Naive B cell (primary cell): ENCODE measurements at places on chromosomes 7 and 10.
A peak's percentile ranks its signal among the peaks of the same experiment; 100 is the strongest.

DNA sequence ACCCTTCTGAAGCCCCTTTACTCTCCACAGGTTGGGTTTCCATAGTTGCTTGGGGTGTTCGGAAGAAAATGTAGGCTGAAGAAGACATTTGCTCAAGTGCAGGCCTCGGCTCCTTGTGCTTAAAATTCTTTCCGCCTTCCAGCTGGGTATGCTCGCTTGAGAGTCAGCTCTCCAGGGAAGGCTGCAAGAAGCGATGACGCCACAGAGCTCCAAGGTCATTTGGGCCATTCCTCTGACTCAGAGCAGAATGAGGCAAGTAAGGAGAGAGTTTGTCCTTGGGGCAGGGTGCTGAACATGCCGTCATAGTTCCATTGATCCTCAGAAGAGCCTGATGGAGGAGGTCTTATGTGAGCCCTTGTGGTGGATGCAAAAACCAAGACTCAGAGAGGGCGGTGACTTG, 27.4 kb upstream of the HSPA12A start:
- no peaks in the 10 kb centered on the region for H3K36me3 ChIP-seq
- no peak overlapping the region for H3K4me3 ChIP-seq
- H3K27me3 ChIP-seq = peaks cover 6% of the 10 kb centered on the region

- no peak overlapping the region for H3K27ac ChIP-seq
- no peaks in the 10 kb centered on the region for H3K27me3 ChIP-seq
- no peak overlapping the region for H3K4me3 ChIP-seq
- H3K4me1 ChIP-seq = no peaks in the 10 kb centered on the region
- no peaks in the 10 kb centered on the region for H3K36me3 ChIP-seq
Observed at GRCh38 chr10:55704950-55705349, 656.1 kb downstream of the ZWINT start.

GRCh38 chr7:70646536-70647248, 485.3 kb upstream of the GALNT17 start:
- no peak overlapping the region for H3K27ac ChIP-seq
- DNase-seq = no peak
- no peaks in the 10 kb centered on the region for H3K27me3 ChIP-seq
- peaks cover 2% of the 10 kb centered on the region for H3K4me1 ChIP-seq
- H3K36me3 ChIP-seq = peaks cover 7% of the 10 kb centered on the region

- H3K4me3 ChIP-seq = no peak overlapping the region
- no peak overlapping the region for H3K27ac ChIP-seq
- H3K36me3 ChIP-seq = no peaks in the 10 kb centered on the region
- no peak for DNase-seq
Observed at GRCh38 chr7:137691566-137691965, 155.2 kb downstream of the DGKI start.

- peaks cover 56% of the 10 kb centered on the region for H3K36me3 ChIP-seq
- peak; percentile 16 for DNase-seq
- no peak overlapping the region for H3K27ac ChIP-seq
Observed at GRCh38 chr7:151484971-151485707, 34.6 kb downstream of the RHEB start.

- H3K4me1 ChIP-seq = peaks cover 20% of the 10 kb centered on the region
- DNase-seq = no peak
- H3K36me3 ChIP-seq = no peaks in the 10 kb centered on the region
- no peak overlapping the region for H3K27ac ChIP-seq
- peak overlapping the region; percentile 30 for H3K4me3 ChIP-seq
- no peaks in the 10 kb centered on the region for H3K27me3 ChIP-seq
Observed at GRCh38 chr10:70558871-70559810, 43.4 kb downstream of the PRF1 start.

DNA sequence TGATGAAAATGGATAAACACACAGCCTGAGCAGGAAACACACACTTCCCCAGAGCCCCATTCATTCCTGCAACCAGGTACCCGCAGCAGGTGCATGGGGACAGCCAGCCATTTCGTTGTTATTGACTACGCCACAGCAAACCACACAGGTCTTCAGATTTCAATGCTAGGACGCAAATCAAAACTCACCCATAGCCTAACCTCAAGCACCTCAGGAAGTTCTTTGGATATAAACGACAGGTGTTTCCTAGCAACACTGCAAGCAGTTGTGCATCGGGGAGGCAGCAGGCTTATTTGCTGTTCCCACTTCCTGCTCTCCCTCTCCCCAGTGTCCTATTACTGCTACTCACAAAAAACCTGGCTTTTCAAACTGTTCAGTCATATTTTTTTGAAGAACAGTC, 176.5 kb upstream of the FRMD4A start:
- no peak overlapping the region for H3K4me3 ChIP-seq
- DNase-seq = no peak
- H3K27me3 ChIP-seq = no peaks in the 10 kb centered on the region
- H3K27ac ChIP-seq = peak overlapping the region; percentile 15
- H3K4me1 ChIP-seq = peaks cover 19% of the 10 kb centered on the region

DNA sequence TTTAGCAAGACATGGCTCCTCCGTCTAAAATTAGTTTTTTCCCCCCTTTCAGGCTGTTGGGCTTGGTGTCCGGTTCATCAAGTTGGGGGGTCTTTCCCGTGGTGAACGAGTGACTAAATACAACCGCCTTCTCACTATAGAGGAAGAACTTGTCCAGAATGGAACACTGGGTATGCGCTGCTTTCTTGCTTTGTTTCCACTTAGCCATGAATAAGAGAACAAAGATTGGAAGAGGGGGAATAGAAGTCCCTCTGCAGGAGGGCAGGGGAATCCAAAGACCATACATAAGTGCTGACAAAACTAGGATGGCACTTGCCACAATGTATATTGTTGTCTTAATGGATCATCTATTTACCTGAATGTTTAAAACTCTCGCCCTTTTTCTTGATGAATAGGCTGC, 30.5 kb downstream of the ENO4 start:
- H3K4me1 ChIP-seq = no peaks in the 10 kb centered on the region
- no peaks in the 10 kb centered on the region for H3K27me3 ChIP-seq
- no peak for DNase-seq
- no peaks in the 10 kb centered on the region for H3K36me3 ChIP-seq
- no peak overlapping the region for H3K27ac ChIP-seq

GRCh38 chr10:93757136-93757535, 600 bp upstream of the LGI1 start:
- H3K4me1 ChIP-seq = peaks cover 5% of the 10 kb centered on the region
- H3K4me3 ChIP-seq = no peak overlapping the region
- H3K36me3 ChIP-seq = no peaks in the 10 kb centered on the region
- no peak overlapping the region for H3K27ac ChIP-seq

DNA sequence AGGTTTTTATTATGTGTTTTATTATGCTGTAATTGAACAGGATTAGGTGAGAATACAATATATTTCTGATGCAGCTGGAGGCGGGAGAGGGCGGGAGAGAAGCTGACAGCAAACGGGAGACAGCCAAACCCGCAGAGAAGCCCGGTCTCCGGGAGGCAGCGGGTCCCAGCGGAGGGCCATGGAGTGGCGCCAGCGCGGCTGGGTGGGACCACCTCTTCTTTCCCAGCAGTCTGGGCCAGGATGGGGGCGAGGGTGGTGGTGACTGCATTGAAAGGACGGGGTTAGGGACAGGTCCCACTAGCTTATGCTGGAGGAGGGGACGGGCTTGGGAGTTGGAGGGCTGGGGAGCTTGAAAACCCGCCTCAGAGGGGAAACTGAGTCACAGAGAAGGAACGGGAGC, 14.5 kb upstream of the KAZALD1 start:
- peaks cover 7% of the 10 kb centered on the region for H3K36me3 ChIP-seq

DNA sequence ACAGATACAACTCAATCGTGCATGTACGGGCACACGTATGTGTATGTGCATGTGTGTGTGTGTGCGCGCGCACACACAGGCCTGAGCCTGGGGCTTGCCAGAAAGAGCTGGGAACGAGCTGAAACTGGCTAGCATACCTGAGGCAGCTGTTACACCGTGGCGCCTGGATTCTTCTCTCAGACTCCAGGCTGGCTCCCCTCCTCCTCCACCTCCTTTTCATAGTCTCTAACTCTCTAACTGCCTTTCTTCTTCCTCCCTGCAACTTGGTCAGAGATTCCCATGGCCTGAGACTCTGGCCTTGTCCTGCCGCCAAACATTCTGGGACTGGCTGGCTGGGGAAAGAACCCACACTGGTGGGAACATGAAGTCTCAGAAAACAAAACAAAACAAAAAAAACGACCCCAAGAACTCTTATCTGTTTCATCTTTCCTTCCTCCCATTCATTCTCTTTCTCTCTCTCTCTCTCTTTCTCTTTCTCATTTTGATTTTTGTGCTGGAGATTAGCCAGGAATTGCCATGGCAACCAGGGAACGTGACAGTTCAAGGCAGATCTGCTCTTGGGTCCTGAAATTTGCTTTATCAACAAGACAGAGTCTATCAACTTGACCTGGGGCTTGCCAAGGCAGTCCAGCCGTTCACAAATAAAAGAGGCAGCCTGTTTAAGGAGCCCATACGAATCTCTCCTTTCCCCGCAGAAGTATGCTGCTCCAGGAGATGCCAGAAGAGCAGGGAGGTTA, 76.8 kb upstream of the SEM1 start:
- H3K27ac ChIP-seq = no peak overlapping the region
- H3K4me3 ChIP-seq = no peak overlapping the region
- no peaks in the 10 kb centered on the region for H3K4me1 ChIP-seq
- no peaks in the 10 kb centered on the region for H3K27me3 ChIP-seq
- no peak for DNase-seq

GRCh38 chr7:141325275-141325674, 225.9 kb upstream of the AGK start:
- DNase-seq = no peak
- H3K4me1 ChIP-seq = no peaks in the 10 kb centered on the region
- H3K4me3 ChIP-seq = no peak overlapping the region
- H3K36me3 ChIP-seq = no peaks in the 10 kb centered on the region
- H3K27me3 ChIP-seq = peaks cover 8% of the 10 kb centered on the region

DNA sequence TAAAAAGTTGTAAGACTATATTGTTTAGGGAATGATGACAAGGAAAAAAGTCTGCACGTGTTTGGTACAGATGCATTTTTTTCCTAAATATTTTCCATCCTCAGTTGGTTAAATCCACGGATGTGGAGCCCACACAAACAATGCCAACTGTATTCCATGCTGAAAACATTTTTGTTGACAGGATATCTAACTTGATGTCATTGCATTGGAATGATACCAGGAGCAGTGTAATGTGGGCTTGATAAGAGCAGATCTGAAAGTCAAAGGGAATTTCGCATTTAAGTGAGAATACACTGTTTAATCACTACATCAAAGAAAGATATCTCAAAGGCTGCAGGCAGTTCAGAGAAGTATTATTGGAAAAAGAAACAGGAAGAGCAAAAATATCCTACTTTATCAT, 49.5 kb upstream of the TMEM140 start:
- H3K36me3 ChIP-seq = no peaks in the 10 kb centered on the region
- H3K4me3 ChIP-seq = no peak overlapping the region
- peaks cover 6% of the 10 kb centered on the region for H3K4me1 ChIP-seq
- no peak overlapping the region for H3K27ac ChIP-seq

DNA sequence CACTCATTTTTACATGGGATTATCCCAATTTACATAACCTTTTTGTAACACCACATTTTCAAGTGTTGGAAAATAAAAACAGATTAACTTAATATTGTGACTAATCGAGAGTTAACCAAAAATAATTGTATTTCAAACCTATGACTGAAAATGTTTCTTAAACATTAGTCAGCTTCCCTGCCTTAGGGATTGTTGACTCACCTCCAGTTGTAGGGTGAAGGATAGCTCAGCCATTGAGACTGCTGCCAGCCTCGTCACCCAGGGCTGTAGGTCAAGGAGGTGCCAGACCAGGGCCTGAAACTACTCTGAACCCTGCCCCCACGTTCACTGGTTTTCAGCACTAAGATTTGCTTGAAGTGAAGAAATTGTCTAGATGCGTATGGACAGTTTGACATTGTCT, 351.2 kb downstream of the GFRA1 start:
- H3K4me3 ChIP-seq = no peak overlapping the region
- DNase-seq = no peak
- no peaks in the 10 kb centered on the region for H3K27me3 ChIP-seq

GRCh38 chr7:25454020-25454419, 225.7 kb upstream of the NPVF start:
- H3K4me1 ChIP-seq = no peaks in the 10 kb centered on the region
- no peaks in the 10 kb centered on the region for H3K36me3 ChIP-seq
- no peak overlapping the region for H3K27ac ChIP-seq
- H3K4me3 ChIP-seq = no peak overlapping the region

DNA sequence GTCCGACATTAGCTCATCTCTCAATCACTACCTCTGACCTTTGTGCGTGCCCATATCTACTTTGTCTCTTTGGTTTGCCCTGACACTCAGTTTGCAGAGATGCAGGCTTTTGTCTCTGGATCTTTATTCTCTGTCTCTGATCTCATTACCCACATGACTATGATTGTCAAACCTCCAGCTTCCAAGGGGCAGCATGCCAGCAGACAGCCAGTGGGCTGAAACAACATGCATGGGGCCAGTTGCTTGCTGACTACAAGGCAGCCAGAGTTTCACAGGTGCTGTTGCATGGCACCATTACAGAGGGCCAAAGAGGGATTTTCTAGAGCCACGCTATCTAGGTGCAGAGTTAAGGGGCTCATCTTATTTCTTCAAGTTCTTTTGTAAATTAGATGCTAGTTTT, 146.2 kb downstream of the SPAG6 start:
- H3K4me1 ChIP-seq = peaks cover 25% of the 10 kb centered on the region
- DNase-seq = no peak
- H3K27me3 ChIP-seq = peaks cover 7% of the 10 kb centered on the region
- peak overlapping the region; percentile 61 for H3K27ac ChIP-seq

- no peaks in the 10 kb centered on the region for H3K4me1 ChIP-seq
- no peak for DNase-seq
- peaks cover 39% of the 10 kb centered on the region for H3K27me3 ChIP-seq
Observed at GRCh38 chr10:49756641-49757040, 5.5 kb downstream of the OGDHL start.

DNA sequence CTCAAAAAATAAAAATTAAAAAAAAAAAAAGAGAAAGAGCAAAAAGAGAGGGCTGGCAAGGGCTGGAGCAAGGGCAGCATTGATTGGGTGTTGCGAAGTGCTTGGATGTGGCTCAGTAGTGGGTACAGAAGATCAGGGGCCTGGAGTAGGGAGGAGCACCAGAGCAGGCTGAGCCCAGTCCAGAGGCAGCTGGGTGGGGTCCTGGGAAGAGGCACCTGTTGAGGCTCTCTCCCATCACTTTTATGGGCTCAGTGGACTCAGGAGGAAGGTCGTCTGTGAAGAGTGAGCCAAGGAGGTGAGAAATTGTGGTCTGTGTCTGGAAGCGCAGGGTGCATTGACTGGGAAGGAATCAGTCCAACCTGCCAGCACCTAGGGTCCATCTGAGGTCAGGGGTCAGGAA, 11.8 kb upstream of the ZMIZ2 start:
- H3K4me3 ChIP-seq = no peak overlapping the region
- H3K27me3 ChIP-seq = peaks cover 4% of the 10 kb centered on the region
- no peak for DNase-seq
- H3K27ac ChIP-seq = peak overlapping the region; percentile 59

DNA sequence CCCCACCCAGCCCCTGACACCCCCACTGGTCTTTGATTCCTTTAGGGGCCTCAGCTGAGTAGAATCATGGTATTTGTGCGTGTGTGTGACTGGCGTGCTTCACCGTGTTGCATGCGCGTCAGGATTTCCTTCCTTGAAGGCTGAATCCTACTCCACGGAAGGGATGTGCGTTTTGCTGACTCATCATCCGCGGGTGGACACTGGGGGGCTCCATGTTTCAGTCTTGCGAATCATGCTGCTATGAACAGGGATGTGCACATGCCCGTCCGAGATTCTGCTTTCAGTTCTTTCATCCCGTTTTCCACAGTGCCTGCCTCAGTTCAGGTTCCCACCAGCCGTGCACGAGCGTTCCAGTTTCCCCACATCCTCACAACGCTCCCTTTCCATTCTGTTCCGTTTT, 20.9 kb upstream of the JAKMIP3 start:
- DNase-seq = no peak
- H3K4me3 ChIP-seq = no peak overlapping the region
- no peaks in the 10 kb centered on the region for H3K36me3 ChIP-seq
- H3K27ac ChIP-seq = no peak overlapping the region
- H3K27me3 ChIP-seq = peaks cover 54% of the 10 kb centered on the region

- no peak overlapping the region for H3K4me3 ChIP-seq
- peaks cover 5% of the 10 kb centered on the region for H3K4me1 ChIP-seq
- no peaks in the 10 kb centered on the region for H3K27me3 ChIP-seq
- DNase-seq = no peak
- no peaks in the 10 kb centered on the region for H3K36me3 ChIP-seq
Observed at GRCh38 chr10:126135177-126135576, 238.8 kb downstream of the FANK1 start.
